Stimulated activated CD8-positive, alpha-beta memory T cell treated with anti-CD3 and anti-CD28 coated beads, Interleukin-7, amount 100 ng/mL, for 1 hour (primary cell): ENCODE measurements at places on chromosomes 5 and 9.
A peak's percentile ranks its signal among the peaks of the same experiment; 100 is the strongest.

GRCh38 chr5:66223637-66224036, 79.5 kb downstream of the SREK1 start:
- DNase-seq: no peak

GRCh38 chr9:132074736-132075135, 4.9 kb downstream of the MED27 start:
- no peak for DNase-seq

- peak; percentile 34 for DNase-seq
Measured at GRCh38 chr9:131668439-131669268, 71.2 kb downstream of the RAPGEF1 start.

GRCh38 chr9:37955781-37956422, 52.0 kb upstream of the SLC25A51 start:
- DNase-seq: no peak

- DNase-seq: no peak
Measured at GRCh38 chr9:87569008-87569509, 71.4 kb downstream of the DAPK1 start.

DNA sequence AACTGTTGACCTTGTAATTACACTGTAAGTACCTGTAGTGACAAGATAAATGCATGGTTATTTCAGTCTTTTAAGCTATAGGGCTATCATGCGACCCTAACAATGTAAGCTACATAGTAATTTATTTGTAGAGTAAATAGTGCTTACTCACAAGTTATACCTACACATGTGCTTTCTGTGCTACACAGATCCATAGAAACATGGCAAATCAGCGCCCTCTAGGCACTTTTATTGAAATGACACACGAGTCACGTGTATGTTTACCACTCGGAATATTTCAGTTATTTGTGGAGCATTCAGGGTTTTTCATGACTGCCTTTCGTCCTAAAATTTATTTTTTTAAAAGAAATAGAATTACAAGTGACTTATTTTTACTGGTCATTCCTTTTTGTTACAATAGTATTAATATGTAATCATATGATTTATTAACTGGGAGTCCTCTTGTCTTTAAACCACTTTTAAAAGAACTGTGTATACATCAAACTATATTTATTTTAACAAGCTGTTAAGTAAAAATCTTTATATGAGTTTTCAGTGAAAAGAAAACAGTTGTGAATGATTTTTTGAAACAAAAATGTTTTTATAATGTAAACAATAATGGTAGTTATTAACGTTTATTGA, 1242.3 kb upstream of the WWC1 start:
- no peak for DNase-seq

DNA sequence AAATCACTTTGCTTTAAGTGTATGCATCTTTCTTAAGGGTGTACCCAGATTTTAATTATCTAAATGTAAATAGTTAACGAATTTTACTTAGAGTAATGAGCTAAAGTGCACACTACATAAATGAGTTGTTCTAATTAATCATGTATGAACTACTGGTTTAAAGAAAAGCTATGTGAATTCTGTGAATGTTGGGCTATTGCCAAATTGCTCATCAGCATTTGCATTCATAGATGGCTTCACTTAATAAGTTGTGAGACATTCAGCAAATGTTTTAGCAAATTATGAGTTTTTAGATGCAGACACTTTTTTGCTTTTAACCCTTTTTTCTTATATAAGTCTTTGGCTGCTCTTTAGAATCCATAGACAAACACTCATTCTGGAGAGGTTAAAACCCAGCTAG, 175.7 kb downstream of the PBX3 start:
- DNase-seq: no peak

DNA sequence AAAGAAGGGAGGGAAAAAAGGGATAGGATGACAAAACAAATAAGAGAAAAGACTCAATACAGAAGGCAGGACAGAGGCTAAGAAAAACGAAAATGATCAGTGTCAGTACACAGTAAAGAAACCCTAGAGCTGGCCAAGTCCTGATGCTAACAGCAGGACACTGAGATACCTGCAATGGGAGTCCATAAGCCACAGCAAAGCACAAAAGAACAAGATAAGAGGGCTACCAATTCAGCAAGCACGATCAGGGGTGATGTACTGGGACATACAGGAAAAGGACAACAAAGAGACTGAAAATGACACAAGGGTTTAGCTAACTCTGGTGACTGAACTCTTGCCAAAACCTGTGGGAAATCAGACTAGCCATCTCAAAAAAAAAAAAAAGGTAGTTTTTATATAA, 1072.6 kb upstream of the COX7C start:
- DNase-seq: no peak

DNA sequence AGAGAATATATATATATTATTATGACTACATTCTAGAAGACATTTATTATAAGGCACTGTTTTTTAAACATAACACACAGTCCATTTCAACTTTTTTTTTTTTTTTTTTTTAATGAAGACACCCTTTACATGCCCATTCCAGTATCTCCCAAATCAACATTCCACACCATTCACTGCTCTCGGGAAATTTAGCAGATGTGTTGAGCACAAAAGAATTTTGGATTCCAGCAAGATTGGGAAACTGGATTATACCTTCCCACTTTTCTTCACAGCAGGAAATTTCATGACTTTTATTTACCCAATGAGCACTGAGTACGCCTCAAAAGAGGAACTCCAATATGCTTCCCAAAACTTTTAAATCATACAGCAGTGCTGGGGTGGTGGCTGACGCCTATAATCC, 333.6 kb upstream of the DAB2 start:
- no peak for DNase-seq

GRCh38 chr5:111223101-111223786, 940 bp upstream of the CAMK4 start:
- no peak for DNase-seq

DNA sequence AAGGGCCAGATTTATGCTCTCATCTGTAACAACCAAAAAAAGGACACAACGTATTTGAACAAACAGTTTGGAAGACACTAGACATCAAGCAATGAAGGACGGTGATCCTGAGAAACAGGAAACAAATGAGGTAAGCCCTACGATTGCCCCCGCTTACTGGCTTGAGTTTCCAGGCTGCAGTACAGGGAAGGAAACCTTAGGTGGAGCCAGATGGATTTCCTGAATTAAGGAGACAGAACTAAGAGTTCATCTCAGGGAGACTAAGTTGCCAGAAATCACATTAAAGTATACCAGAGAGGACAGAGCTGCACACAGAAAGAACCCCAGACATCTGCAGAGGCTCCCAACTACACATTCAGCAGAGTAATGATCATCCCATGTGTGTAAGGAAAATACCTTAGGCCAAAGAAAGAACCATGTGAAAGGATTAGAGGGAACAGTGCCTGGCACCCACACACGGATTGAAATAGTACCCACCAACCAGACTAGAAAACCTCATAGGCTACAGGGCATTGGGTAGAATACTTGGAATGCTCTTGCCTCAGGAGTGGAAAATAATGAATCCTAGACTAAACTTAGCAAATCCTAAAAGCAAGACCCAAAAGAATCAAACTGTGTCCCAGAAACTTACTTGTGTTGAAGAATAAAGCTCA, 99.3 kb upstream of the NIPBL start:
- no peak for DNase-seq

DNA sequence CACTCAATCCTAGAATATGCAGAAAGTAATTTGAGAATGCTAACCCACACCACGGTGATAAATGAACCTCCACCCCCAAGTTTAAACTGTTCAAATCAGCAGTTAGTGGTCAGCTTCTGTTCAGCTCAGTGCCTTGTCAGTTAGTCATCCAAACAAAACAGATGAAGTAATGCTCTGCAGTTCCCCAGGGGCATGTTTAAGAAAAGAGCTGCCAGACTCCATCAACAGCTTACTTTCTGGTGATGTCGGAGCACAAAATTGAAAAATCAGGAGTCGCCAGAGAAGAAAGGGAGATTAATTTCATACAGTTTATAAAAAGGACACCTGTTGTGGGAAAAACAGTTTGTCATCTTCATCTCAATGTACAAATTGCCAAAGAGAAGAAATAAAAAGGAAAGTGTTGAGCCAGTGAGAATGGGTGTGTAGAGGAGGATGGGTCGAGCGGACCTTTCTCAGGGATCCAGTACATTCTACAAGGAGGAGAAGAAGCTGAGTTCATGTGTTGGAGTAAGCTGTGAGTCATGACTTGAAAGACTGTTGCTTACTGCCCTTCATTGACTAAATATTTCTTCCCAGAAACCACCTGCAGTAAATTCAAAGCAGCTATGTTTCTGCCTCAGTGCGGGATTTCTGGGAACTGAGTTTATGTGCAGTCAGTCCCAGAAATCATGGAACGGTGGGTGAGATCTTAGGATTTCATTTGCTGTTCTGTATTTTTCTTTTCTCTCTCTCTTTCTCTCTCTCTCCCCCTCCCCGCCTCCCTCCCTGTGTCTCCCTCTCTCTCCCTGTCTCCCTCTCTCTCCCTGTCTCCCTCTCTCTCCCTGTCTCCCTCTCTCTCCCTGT, 13.7 kb downstream of the TRIO start:
- no peak for DNase-seq

DNA sequence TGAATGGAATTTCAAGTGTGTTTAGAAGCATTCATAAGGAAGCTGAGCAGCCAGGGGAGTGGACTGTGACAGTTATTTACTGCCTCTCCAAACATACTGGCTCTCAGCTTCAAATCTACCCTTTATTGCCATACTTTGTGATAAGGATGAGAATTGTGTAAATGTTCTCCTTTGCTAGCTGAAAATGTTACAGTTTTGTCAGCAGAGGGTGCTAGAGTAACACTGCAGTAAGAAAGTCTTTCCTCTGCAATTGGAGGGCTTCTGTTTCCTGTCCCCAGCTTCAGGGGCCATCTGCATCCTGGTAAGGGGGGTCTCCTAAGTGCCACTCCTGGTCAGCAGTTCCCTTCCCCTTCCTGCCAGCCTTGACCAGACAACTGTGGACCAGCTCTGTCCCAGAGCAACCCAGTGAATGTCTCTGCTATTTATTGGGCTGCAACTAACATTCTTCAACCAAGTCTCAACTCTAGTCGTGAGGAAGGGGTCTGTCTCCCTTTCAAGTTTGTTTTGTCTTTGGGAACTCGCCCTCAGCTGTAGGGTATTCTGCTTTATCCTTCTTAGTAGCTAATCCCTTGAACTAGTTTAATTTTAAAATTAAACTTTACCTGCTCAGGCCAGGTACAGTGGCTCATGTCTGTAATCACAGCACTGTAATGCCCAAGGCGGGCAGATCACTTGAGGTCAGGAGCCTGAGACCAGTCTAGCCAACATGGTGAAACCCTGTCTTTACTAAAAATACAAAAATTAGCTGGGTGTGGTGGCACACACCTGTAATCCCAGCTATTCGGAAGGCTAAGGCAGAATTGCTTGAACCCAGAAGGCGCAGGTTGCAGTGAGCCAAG, 45.3 kb downstream of the RAPGEF6 start:
- DNase-seq: no peak

GRCh38 chr9:98607152-98607551, 101.6 kb downstream of the GABBR2 start:
- no peak for DNase-seq

DNA sequence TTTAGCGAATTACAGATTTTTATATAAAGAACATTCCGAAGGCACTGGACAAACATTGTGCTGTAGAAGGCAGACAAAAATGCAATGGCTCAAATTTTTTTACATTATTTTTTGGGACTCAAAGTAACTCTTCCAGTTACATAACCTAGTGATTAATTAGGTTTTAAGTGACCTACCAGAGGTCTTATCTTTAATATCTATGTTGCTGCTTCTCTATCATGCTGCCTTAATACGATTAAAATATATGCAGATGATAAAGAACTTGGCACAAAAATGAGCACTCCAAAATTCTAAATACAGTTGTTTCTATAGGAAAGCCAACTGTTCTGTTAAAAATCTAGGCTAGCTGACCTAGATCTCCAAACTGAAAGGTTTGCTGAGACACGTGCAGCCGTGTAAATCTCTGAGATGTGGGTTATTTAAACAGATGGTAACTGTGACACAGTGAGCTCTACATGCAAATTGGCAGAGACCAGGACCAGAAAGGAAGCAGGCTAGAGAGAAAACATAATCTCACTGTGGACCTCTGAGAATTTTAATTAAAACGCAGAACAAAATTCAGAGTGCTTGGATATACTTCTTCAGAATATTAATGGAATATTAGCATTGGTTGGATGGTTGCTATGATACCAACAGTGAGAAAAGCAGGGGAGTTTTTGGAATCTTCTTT, 56.2 kb downstream of the CAMK4 start:
- DNase-seq: no peak

GRCh38 chr9:34059281-34059680, 10.6 kb upstream of the UBAP2 start:
- no peak for DNase-seq

DNA sequence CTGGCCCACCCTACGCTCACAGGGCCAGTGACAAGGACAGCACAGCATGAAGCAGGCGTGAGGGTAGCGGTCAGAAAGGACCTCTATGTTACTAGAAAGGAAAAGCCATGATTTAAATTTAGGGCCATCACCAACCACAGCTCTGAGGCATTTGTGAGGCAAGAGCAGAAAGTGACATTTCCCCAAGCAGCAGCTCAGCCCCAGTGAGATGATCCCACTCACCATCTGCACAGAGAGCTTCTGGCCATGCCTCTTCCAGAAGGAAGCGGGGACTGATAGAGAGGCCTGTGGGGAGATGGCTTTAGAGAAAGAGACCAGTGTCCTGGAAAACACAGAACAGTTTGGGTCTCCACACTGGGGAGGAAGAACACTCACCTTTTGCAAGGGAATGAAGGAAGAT, 413.9 kb downstream of the SPOCK1 start:
- no peak for DNase-seq

GRCh38 chr5:93782978-93783377, 41.6 kb upstream of the POU5F2 start:
- DNase-seq: no peak

DNA sequence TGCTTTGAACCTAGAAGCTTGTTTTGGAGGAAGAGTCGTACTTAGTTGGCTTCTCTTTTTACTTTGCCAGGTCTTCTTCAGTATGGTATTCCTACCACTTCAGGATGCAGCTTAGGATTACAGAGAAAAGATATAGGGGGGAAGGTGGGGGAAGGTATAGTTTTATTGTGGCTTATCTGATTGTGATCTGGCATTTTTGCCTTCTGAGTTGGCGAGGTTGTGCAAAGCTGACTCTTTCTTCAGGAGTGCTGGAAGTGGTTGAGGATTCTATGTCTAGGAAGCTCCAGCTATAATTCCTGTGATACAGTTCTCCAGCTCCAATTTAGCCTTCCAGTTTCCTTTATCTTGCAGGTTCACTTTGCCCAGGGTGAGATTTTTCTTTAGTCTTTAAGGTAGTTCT, 7.0 kb downstream of the CDC42SE2 start:
- DNase-seq: no peak
